ENCODE measurements at places on chromosomes 4 and X.

GRCh38 chrX:149939655-149939904 lies 1.3 kb upstream of the EOLA2 start:
- no peak for DNase-seq

- DNase-seq: no peak
These were observed 5.0 kb downstream of the NOA1 start for GRCh38 chr4:56972389-56972788.

DNA sequence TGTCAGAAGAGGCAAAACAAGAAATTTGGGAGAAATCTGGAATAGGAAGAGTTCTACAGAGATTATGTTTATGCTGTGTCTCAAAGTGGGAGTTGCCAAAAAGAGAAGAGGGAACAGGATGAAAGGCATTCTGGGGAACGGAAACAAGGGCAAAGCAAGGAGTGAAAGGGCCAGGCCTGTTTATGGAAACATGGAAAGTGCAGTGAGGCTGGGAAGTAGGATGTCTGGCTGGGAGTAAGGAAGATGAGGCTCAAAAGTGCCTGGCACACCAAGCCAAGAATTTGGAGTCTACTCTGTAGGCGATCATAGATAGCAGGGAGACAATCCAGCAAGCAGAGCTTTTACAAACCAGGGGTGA lies 1.8 kb upstream of the CUL4B start:
- DNase-seq: no peak

GRCh38 chrX:20361081-20361889 lies 94.6 kb upstream of the RPS6KA3 start:
- DNase-seq: no peak

- DNase-seq: no peak
These were observed 2.6 kb downstream of the CXCL2 start for GRCh38 chr4:74096265-74096980.

All from coronary artery (tissue), 2 donors.